T47D (cell line): ENCODE measurements at places on chromosomes 1 and 21.

- DNase-seq, result no peak
Measured at GRCh38 chr1:152182431-152182830, 23.4 kb upstream of the RPTN start.

GRCh38 chr21:34075760-34076660 lies 2.6 kb downstream of the MRPS6 start:
- peak; percentile 37 for DNase-seq

GRCh38 chr1:6484826-6485167 lies 6.7 kb downstream of the PLEKHG5 start:
- no peak for DNase-seq

DNA sequence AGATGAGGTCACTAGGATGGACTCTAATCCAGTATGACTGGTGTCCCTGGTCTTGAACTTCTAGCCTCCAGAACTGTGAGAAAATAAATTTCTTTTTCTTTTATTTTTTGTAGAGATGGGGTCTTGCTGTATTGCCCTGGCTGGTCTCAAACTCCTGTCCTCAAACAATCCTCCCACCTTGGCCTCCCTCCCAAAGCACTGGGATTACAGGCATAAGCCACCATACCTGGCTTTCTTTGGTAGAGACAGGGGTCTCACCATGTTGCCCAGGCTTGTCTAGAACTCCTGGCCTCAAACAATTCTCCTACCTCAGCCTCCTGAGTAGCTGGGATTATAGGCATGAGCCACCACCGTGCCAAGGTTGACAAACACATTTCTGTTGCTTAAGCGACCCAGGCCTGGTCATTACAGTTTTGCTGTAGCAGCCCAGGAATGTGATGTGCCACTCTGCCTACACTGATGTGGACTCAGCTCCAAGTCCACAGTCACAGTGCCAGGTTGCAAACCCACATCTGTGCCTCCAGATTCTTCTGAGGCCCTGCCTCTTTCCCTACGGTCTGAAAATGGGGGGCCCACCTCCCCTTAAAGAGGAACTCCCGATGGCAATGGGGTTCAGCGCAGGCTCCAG lies 15.9 kb downstream of the PYCR2 start:
- DNase-seq, result no peak

DNA sequence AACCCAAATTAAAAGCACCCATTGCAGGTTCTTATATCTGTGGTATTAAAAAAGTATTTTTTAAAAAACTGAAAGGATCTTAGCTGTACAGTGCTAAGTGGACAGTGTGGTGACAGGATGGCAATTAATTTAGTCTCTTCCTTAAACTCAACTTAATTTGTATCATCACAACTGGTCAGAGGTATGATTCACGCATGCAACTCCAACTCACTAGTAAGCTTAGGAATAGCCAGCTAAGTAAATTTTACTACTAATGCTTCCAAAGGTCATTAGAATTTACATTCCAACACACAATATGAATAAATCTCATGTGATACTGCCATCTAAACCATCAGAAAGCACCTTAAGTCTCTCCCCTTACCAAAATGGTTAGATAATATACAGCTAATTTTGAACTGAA lies 35.4 kb downstream of the ENAH start:
- DNase-seq, result no peak

- no peak for DNase-seq
Measured at GRCh38 chr1:77168358-77168757, 50.9 kb downstream of the PIGK start.

GRCh38 chr1:109056064-109056463 lies 14.2 kb upstream of the WDR47 start:
- no peak for DNase-seq

DNA sequence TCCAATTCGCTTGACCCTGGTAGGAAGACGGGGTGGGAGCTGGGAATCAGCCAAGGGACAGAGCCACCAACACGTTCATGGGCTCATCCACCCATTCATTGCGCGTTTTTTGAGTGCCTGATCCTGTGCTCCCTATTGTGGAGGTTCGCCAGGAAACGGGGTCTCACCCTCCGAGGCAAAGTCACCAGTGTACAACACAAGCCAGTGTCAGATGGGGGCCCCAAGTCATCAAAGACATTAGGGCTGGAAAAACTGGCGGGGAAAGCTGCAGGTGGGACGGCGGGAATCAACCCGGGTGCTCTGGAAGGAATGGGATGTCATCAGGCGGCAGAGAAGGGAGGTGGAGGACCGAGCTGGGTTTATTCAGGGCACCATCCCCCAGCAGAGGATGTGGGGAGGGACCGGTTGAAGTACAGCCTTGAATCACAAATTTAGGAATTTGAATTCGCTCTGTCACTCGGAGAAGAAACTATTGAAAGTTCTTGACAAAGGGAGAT lies 667 bp upstream of the NID1 start:
- no peak for DNase-seq

DNA sequence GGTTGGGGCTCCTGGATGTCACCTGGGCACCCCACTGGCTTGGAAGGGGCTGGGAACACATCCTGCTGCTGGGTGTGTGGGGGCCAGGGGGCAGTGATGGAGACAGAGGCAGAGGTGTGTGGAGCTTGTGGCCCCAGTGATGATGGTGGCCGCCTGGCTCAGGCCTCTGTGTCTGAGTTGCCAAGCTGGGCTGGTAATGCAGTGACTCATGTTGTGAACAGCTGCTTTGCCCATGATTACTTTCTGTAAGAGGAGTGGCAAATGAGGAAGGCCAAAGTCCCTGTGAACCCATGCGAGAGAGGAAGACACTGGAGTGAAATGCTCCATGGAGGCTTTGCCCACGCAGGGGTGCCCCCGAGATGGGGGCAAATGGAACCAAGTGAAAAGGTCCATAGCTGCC lies 86.8 kb downstream of the KCNJ6 start:
- no peak for DNase-seq

GRCh38 chr1:216075339-216075738 lies 347.9 kb downstream of the USH2A start:
- DNase-seq, result no peak

DNA sequence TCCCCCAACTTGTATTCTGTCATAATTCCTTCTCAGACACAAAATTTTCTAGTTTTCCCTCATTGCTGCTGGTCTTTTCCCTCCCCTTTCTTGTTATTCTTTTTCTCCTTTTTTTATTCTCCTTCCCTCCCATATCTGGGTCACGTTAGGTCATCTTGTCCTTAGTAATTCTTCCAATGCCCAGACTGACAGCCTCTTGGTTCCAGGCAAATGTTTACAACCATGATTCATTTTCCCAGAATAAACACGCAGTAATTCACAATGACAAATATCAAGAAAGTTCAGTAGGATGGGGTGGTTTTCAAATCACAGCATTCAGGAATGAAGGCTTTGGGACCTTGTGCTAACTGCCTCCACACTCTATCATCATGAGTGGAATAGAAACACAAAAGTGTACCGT lies 25.2 kb downstream of the NHLH2 start:
- DNase-seq, result no peak

GRCh38 chr21:38255571-38256117 lies 1.1 kb upstream of the KCNJ15 start:
- DNase-seq, result no peak

DNA sequence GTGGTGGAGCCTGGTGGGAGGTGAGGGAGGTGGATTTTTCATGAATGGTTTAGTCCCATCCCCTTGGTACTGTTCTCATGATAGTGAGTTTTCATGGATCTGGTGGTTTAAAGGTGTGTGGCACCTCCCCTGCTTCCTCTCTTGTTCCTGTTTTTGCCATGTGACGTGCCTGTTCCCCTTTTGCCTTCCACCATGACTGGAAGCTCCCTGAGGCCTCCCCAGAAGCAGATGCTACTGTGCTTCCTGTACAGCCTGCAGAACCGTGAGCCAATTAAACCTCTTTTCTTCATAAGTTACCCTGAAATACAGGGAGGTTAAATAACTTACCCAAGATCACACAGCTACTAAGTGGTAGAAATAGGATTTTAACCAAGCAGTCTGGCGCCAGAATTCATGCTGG lies 4.3 kb upstream of the HEYL start:
- no peak for DNase-seq

DNA sequence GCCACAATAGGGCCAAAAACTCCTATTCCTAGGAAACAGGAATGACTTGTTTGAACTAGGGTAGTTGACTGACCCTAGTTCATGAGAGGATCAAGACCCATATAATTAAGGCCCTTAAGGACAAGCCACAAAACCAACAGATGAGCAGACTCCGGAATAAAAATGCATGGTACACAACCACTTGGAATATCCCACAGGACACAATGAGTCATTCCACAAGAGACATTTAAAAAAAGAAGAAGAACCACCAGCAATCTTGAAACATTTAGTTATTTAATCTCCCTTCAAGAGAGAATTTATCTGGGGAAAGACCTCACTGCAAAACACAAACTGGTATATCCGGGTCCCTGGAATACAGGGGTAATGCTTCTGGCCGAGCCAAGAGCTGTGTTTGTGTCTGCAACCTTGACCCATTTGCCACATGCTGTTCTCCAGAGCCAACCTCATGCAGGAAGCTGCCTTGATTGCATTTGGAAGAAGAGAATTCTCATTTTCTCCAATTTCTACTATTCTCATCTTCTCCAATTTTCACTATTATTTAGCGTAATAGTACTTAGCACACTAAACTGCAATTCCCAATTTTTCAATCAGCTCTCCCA lies 135.5 kb downstream of the TGFBR3 start:
- DNase-seq, result no peak

DNA sequence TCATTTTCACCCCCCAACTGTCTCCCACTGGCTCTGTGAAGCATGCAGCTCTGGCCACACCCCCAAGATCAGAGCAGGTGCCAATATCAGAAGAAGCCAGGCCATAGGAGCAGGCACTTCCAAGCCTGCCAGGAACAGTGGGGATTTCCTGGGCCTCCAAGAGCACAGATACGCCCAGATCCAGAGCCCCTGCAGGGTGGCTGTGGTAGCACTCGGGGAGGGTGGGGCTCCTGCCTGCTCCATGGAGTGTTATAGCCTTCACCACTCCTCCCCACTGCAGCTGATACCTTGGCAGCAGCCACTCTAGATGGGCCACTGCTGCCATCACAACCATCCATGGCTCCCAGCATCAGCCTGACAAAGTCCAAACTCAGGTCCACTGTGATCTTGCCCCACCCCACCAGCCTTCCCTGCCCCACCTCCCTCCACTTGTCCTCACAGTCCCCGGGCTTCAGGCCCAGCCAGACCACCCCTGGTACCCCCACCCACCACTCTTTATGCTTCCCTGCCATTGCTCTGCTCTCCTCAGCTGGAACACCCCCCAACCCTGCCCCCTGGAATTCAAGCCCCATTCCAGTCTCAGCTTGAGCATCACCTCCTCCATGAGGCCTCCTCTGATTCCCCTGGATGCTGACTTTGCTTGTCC lies 448.3 kb downstream of the MATN1 start:
- DNase-seq, result no peak

- no peak for DNase-seq
Measured at GRCh38 chr1:7508052-7508933, 262.8 kb upstream of the VAMP3 start.

DNA sequence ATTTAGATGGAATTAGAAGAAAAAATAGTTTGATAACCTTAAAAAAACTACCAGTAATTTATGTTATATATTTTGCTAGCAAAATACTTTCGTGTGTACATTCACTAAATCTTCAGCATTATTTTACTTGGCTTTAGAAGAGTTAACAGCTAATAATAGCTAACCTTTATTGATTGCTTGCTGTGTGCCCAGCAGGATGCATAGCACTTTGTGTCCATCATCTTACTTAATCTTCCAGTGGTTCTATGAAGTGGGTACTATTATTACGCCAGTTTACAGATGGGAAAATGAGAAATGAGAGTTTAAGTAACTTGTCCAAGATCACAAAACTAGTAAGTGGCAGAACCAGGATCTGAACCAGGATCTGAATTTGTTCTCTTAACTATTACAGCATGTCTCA lies 41.7 kb upstream of the GPR25 start:
- no peak for DNase-seq

DNA sequence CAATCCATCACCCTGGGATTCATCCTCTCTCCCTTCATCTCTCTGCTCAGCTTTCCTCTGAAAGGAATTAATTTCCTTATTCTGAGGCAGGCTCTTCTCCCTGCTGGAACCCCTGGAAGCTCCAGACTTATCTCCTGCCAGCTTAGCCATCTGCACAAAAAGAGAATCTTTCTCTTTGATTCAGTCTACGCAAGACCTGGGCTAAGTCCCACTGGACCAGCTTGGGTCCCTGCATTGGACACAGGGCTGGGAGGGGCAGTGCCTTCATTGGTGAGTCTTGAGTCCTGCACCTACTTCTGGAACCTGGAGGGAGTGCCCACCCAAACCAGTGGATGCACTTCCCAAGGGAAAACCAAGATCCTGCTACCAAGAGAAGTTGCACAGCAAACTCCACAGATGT lies 271.7 kb upstream of the CSF3R start:
- no peak for DNase-seq

DNA sequence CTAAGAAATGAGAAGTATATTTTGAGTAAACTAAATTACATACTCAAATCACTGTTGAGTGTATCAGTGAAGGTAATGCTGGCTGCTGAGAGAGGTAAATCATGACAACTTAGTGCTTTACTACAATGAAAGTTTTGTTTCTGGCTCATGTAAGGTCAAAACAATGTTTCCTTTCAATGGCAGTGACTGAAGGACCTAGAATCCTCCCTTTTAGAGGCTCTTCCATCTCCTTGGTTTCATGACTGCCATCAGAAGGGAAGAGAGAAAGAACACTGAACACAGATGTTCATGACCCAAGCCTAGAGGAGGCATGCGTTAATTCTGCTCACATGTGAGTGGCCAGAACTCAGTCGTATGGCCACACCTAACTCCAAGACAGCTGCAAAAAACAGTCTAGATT lies 130.6 kb downstream of the AKT3 start:
- no peak for DNase-seq

- DNase-seq, result no peak
Measured at GRCh38 chr21:23811805-23812204, 1795.5 kb downstream of the MRPL39 start.

DNA sequence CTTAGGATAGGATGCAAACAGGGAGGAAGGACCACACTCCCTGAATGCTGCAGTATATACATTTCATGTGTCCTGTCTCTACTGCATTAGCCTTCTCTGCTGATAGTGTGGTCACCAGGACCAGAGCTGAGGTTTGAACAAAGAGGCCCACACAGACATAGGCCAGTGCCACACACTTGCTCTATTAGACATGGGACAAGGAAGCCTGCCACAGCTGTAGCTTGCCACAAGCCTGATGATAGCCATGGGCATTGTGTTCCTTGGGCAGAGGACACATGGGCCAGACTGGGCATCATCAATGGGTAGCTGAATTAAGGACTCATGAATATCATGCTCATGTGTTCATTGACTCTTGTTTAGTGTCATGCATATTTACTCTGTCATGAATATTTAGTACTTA lies 10.4 kb downstream of the CAMSAP2 start:
- no peak for DNase-seq

- DNase-seq, result no peak
Measured at GRCh38 chr1:184509105-184509504, 122.3 kb downstream of the C1orf21 start.

- no peak for DNase-seq
Measured at GRCh38 chr21:15010645-15011044, 54.2 kb downstream of the NRIP1 start.
